ENCODE measurements at places on chromosomes 16 and 17. TPM values are rescaled to one million over a fixed set of nuclear protein-coding genes. Genes with fewer than 3 reads are reported as not detected.

HS3ST3B1 gene
- 2.7 TPM for total RNA-seq

C1QTNF8 gene
- total RNA-seq: not detected

ASB16 gene
- not detected for total RNA-seq

KRTAP2-2 gene
- total RNA-seq: not detected

CD68 gene
- total RNA-seq: 398 TPM

ESRP2 gene
- 61.0 TPM for total RNA-seq

UNC13D gene
- 145 TPM for total RNA-seq

SUZ12 gene
- 24.9 TPM for total RNA-seq

DNA sequence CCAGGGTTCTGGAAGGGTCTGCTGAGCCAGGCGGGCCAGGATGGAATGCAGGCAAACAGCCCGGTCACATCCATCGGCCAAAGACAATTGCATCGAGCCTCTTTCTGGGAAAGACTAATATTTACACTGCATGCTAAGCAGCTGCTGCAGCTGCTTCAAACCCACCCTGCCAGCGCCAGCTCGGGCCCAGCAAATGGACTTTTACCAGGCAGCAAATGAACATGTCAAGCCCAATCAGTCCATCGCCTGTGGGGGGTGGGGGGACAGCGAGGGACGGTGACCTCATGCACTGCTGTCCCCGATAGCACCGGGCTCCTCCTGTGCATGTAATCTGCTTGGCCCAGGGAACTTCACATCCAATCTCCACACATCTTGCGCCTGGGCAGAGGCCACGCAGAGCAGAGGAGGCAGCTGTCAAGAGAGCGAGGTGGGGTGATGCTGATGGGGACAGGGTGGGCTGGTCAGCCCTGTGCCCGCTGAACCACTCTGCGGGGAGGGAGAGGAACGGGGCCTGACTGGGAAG, 39.4 kb upstream of the CDH5 start:
- no peaks in the 10 kb centered on the region for H3K36me3 ChIP-seq
- H3K27me3 ChIP-seq: no peaks in the 10 kb centered on the region
- H3K27ac ChIP-seq: no peak overlapping the region
- no peak for DNase-seq
- H3K4me3 ChIP-seq: no peak overlapping the region

GRCh38 chr17:81489012-81489997, 23.3 kb downstream of the ACTG1 start:
- H3K27me3 ChIP-seq: no peaks in the 10 kb centered on the region
- no peaks in the 10 kb centered on the region for H3K36me3 ChIP-seq
- H3K27ac ChIP-seq: no peak overlapping the region

- H3K27me3 ChIP-seq: no peaks in the 10 kb centered on the region
- H3K36me3 ChIP-seq: peaks cover 44% of the 10 kb centered on the region
- no peak for DNase-seq
- H3K4me1 ChIP-seq: peaks cover 22% of the 10 kb centered on the region
- H3K27ac ChIP-seq: no peak overlapping the region
Observed at GRCh38 chr17:37640015-37640414, 3.2 kb downstream of the DDX52 start.

DNA sequence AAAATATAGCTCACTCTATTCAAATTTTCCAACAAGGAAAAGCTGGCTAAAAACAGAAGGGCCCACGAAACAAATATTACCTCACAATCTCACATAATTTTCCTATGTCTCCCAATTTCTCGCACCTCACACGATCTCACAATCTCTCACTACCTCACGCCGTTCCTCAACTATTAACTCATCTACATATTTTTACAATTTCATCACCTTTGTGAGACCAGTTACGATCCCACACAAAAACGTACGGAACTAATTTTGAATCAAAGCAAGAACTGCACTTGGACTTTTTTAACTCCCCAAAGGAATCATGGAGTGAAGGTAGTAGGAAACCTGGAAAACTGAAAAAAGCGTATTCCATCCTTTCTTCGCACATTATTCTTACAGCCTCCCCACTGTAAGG, 1.1 kb downstream of the CBX1 start:
- peaks cover 3% of the 10 kb centered on the region for H3K4me1 ChIP-seq
- H3K36me3 ChIP-seq: no peaks in the 10 kb centered on the region
- H3K27ac ChIP-seq: peak overlapping the region; percentile 75
- peak overlapping the region; percentile 82 for H3K4me3 ChIP-seq
- no peaks in the 10 kb centered on the region for H3K27me3 ChIP-seq
- DNase-seq: no peak

DNA sequence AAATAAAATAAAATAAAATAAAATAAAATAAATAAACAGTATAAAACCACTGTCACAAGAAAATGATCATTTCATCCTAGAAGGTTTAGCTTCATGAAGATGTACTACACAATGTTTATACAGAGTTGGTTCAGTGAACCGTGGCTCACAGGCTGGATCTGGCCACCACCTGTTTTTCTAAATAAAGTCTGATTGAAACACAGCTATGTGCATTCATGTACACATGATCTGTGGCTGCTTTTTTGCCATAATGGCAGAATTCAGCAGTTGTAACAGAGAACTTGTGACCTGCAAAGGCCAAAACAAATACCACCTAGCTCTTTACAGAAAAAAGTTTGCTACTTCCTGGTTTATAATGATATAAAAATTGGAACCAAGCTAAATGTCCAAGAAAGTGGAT, 12.6 kb upstream of the RPRML start:
- DNase-seq: no peak
- no peaks in the 10 kb centered on the region for H3K4me1 ChIP-seq
- H3K36me3 ChIP-seq: no peaks in the 10 kb centered on the region
- no peak overlapping the region for H3K4me3 ChIP-seq

DNA sequence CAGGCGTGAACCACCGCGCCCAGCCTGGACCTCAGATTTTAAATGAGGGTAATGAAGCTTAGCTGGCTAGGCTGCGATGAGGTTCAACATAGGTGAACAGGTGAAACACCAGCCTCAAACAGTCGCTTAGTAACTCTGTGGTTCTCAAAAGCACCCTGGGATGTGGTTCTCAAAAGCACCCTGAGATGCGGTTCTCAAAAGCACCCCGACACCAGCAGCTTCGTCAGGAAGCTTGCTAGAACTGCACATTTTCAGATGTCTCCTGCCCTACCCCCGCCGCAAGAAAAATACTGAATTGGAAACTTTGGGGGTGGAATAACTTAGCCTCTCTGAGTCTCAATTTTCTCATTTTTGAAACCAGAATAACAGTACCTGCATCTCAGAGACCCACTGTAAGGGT, 86.7 kb upstream of the XYLT1 start:
- no peak overlapping the region for H3K27ac ChIP-seq
- no peaks in the 10 kb centered on the region for H3K4me1 ChIP-seq
- no peaks in the 10 kb centered on the region for H3K36me3 ChIP-seq
- no peak for DNase-seq
- H3K27me3 ChIP-seq: no peaks in the 10 kb centered on the region

- no peak overlapping the region for H3K27ac ChIP-seq
- no peak overlapping the region for H3K4me3 ChIP-seq
- H3K36me3 ChIP-seq: no peaks in the 10 kb centered on the region
Observed at GRCh38 chr16:88554711-88555264, 15.4 kb upstream of the ZC3H18 start.

DNA sequence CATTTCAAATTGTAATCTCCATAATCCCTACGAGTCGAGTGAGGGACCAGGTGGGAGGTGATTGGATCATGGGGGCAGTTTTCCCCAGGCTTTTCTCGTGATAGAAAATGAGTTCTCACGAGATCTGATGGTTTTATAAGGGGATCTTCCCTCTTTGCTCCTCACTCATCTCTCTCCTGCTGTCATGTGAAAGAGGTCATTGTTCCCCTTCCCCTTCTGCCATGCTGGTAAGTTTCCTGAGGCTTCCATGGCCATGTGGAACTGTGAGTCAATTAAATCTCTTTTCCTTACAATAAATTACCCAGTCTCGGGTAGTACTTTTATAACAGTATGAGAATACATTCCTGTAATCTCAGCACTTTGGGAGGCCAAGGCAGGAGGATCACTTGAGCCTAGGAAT, 76.7 kb upstream of the MARCHF10 start:
- H3K27me3 ChIP-seq: no peaks in the 10 kb centered on the region
- no peaks in the 10 kb centered on the region for H3K36me3 ChIP-seq
- no peak overlapping the region for H3K4me3 ChIP-seq
- H3K4me1 ChIP-seq: no peaks in the 10 kb centered on the region
- no peak overlapping the region for H3K27ac ChIP-seq

DNA sequence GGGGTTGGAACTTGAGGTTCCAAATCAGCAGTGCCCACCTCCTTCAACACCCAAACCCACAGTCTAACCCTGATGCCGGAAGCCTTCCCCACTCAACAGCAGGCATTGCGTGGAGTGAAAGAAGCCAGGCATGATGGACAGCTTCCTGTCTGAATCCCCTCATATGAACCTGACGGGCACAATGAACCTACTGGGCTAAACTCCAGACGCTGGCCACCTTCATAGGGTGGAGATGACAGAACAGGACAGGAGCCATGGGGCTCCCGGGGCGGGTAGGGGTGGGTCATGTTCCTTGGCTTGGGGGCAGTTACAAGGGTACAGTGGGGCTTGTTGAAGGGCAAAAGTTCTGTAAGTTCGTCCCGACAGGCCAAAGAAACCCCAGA, 460 bp upstream of the HSBP1 start:
- no peak for DNase-seq
- peaks cover 31% of the 10 kb centered on the region for H3K36me3 ChIP-seq
- H3K27me3 ChIP-seq: no peaks in the 10 kb centered on the region
- H3K4me1 ChIP-seq: peaks cover 17% of the 10 kb centered on the region
- H3K27ac ChIP-seq: peak overlapping the region; percentile 82
- peak overlapping the region; percentile 84 for H3K4me3 ChIP-seq

- H3K27ac ChIP-seq: peak overlapping the region; percentile 65
- H3K27me3 ChIP-seq: no peaks in the 10 kb centered on the region
- peaks cover 20% of the 10 kb centered on the region for H3K4me1 ChIP-seq
- H3K4me3 ChIP-seq: peak overlapping the region; percentile 6
- DNase-seq: peak; percentile 94
Observed at GRCh38 chr16:31105677-31106213, 2.4 kb upstream of the BCKDK start.

GRCh38 chr17:11916091-11916490, 81.2 kb downstream of the ZNF18 start:
- H3K27ac ChIP-seq: no peak overlapping the region
- H3K27me3 ChIP-seq: peaks cover 5% of the 10 kb centered on the region
- DNase-seq: no peak
- no peaks in the 10 kb centered on the region for H3K36me3 ChIP-seq

- no peaks in the 10 kb centered on the region for H3K36me3 ChIP-seq
- H3K4me1 ChIP-seq: no peaks in the 10 kb centered on the region
Observed at GRCh38 chr17:3732210-3732621, 8.5 kb downstream of the HASPIN start.

DNA sequence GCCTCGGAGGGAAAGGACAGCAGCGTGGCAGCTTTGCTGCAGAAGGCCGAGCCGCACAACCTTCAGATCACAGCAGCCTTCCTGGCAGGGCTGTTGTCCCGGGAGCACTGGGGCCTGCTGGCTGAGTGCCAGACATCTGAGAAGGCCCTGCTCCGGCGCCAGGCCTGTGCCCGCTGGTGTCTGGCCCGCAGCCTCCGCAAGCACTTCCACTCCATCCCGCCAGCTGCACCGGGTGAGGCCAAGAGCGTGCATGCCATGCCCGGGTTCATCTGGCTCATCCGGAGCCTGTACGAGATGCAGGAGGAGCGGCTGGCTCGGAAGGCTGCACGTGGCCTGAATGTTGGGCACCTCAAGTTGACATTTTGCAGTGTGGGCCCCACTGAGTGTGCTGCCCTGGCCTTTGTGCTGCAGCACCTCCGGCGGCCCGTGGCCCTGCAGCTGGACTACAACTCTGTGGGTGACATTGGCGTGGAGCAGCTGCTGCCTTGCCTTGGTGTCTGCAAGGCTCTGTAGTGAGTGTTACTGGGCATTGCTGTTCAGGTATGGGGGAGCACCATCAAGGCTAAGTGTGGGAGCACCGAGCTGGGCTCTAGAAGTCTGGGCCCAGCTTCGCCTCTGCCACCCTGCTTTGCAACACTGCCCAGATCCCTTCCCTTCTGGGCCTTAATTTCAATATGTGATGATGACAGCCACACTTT, 18.6 kb downstream of the NOD2 start:
- no peaks in the 10 kb centered on the region for H3K36me3 ChIP-seq
- no peak for DNase-seq

DNA sequence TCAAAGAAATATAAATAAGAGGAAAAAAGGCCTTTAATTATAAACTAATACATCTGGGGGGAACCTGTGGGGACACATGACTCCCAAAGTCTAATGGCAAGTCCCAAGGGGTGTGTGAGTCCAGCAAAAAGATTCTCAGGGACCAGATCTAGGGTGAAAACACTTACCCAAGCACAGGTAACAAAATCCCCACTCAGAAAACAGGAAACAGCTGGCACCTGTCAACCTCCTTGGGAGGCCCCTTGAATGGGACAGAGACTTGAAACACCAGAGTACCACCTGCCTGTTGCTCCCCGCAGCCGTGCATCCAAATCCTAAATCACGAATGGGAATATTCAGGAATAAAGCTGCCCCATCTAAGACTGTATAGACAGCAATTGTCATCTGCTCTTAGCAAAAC, 461.2 kb upstream of the CDH5 start:
- H3K36me3 ChIP-seq: no peaks in the 10 kb centered on the region
- no peaks in the 10 kb centered on the region for H3K4me1 ChIP-seq
- no peak overlapping the region for H3K27ac ChIP-seq
- no peak for DNase-seq

- H3K4me3 ChIP-seq: no peak overlapping the region
- peaks cover 58% of the 10 kb centered on the region for H3K4me1 ChIP-seq
- peak overlapping the region; percentile 11 for H3K27ac ChIP-seq
- DNase-seq: no peak
Observed at GRCh38 chr17:1555651-1556471, 6.7 kb downstream of the PITPNA start.

Data from upper lobe of right lung (tissue), 1 donor.